Stromal cell of bone marrow (primary cell): ENCODE measurements at places on chromosomes 7 and 10.

GRCh38 chr7:108890862-108891261 lies 321.2 kb downstream of the DNAJB9 start:
- no peak for DNase-seq

DNA sequence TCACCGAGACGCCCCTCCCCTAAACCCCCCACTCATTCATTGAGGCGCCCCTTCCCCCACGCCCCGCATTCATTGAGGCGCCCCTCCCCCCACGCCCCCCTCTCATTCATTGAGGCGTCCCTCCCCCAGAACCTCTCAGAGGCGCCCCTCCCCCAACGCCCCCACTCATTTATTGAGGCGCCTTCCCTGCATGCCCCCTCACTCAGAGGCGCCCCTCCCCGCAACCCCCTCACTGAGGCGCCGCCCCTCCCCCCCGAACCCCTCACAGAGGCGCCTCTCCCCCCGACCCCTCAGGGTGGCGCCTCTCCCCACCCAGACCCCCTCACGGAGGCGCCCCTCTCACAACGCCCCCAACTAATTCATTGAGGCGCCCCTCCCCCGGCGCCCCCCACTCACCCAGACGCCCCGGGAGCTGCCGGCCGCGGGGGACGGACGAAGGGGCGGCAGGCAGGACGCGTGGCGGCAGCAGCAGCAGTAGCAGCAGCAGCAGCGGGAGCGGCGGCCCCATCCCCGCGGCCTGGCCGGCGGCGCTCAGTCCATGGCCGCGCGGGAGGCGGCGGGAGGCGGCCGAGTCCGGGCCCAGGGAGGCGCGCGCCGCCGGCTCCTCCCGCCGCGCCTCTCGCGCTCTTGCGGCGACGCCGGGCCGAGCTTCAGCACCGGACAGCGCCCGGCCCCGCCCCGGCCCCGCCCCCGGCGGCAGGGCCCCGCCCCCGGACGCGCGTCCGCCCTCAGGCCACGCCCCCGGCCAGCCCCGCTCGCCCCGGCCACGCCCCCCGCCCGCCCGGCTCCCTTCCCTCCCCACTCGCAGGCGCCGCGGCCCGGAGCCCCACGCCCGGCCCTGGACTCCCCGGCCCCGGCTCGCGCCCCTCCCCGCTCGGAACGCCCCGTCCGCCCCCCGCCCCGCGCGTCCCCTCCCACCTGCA lies at the start of gene PTPRN2:
PTPRN2 (minus strand) TSS at position 662 of the 923 bp plus-strand sequence.
- DNase-seq = peak; percentile 8

GRCh38 chr7:125444864-125445263 lies 515.2 kb upstream of the POT1 start:
- DNase-seq = no peak

- no peak for DNase-seq
These were observed 118.6 kb downstream of the SH3PXD2A start for GRCh38 chr10:103736763-103737162.

- no peak for DNase-seq
These were observed 88.8 kb downstream of the ZRANB1 start for GRCh38 chr10:125030567-125031197.

GRCh38 chr10:3624367-3624766 lies 160.6 kb downstream of the KLF6 start:
- DNase-seq = peak; percentile 63

- no peak for DNase-seq
These were observed 59.5 kb downstream of the RGS10 start for GRCh38 chr10:119483001-119483400.

DNA sequence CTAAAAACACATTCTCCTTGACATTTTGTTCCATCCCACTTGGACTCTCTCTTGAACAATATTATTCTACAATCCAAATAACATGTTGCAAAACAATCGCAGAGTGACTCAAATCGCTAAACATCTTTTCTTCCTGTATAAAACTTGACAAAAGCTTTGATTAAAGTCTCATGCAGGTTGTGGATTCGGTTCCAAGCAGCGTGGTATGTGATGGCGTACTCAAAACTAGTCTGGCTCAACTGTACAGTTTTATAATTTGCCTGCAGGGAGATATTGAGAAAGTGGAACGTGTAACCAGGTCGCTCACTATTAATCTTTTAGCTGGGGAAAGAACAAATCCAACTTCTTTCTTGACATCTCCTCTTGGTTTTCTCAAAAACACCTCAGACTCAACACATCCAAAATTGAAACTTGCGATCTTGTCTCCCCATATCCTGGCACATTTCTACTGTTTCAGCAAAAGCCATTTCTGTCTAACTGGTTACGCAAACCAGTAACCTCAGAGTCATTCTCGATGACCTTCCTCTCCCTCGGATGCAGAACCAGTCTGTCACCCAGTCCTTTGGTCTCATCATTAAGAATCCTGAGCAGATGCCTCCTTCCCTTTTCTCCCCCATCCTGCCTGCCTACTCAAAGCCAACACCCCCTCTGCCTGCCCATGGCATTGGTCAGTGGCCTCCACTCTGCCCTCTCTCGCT lies 100.1 kb downstream of the CACNB2 start:
- no peak for DNase-seq

DNA sequence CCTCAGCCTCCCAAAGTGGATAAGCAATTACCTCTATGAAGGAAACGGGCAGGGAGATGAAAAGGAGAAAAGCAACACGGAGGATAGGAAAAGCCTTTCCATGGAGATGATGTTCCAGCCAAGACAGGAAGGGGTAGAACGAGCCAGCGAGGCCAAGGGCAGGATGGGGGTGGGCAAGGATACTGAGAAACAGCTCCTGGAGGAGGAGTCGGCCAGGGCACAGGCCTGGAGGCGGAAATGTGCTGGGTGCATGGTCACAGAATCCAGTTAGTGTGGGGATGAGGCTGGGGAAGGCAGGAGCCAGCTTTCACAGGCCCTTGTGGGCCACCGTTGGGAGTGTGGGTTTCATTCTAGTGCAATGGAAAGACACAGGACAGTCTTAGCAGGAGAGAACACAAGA lies 162.6 kb downstream of the JAZF1 start:
- DNase-seq = no peak
